ENCODE measurements at places on chromosomes 1 and 21.

GRCh38 chr1:84653130-84653677, 37.1 kb downstream of the SSX2IP start:
- DNase-seq: no peak

GRCh38 chr1:165467706-165468105, 22.8 kb upstream of the RXRG start:
- no peak for DNase-seq

GRCh38 chr1:228810878-228811711, 75.8 kb downstream of the RHOU start:
- DNase-seq: no peak

GRCh38 chr1:227215863-227216510, 102.3 kb downstream of the CDC42BPA start:
- no peak for DNase-seq

GRCh38 chr1:227759341-227760300, 24.4 kb downstream of the SNAP47 start:
- no peak for DNase-seq

- DNase-seq: no peak
These were observed 111.7 kb upstream of the IRF2BP2 start for GRCh38 chr1:234721476-234722269.

DNA sequence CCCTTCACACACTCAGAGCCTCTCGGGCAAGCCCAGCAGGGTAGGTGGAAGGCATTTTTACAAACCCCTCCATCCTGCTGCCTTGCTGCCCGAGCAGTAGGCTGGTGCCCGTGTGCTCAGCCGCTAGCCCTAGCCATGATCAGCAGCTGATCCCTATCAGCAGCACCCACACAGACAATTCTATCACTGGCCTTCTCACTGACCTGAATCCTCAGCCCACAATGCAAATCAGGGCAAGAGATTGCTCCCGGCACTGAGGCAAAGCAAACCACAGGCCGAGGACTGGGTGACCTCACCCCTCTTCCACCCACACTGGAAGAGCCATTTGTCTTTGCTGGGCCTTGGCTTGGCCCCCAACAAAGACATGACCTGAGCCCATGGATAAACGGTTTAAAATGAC, 895 bp upstream of the PDZK1 start:
- no peak for DNase-seq

DNA sequence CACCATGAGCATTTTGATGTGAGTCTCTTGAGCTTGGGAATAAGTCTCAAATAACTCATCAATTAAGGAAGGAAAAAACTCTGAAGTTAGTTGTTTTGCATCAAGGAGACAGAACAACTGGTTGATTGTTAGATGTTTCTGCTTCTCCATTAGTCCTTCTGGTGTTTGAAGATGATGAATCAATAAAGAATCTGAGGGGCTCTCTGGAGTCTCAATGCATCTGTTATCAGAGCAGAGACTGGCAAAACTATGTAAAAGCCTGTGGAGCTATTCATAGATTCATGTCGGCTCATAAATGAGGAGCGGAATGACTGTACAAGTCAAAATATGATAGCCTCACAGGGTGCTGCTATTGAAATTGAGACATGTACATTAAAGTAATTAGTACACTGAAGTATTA, 73.3 kb upstream of the ZC3H11B start:
- no peak for DNase-seq

Measured in CD4-positive, alpha-beta T cell (primary cell).